ENCODE measurements at places on chromosomes 3 and 15.
A peak's percentile ranks its signal among the peaks of the same experiment; 100 is the strongest.

DNA sequence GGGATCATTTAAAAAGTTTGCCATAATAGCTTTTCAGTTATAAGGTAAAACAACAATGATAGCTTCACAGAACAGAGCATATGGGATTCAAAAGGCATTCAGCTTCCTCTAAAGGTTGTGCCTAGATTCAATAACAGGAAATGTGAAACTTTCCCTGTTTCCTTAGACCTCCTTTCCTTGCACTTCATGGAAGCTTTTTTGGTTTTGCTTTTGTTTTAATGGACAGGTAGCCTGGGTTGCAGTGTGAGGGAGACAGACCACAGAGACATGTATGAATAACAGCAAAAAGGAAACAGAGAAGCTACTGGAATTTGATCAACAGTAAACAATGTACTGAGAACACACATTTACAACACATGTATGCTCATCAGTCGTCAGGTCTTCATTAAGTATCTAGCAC is 2.3 kb upstream of the TNFAIP8L3 start:
- DNase-seq: no peak

GRCh38 chr15:70153921-70154717 is 56.4 kb upstream of the TLE3 start:
- DNase-seq: no peak

DNA sequence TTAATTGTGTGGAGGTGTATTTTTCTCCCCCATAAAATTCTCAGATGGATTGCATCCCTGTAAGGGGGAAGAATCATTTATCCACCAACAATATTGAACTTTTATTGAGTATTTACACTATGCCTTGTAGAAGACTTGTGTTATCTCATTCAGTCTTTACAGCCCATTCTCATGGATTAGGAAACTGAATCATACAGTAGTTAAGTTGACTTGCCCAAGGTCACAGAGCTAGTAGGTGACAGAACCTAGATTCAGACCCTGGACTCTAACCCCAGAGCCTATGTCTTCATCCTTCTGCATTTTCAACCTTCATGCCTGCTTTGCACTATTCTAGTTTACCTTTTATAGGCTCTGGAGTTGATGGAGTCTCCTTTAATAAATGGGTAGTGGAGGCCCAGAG is 226.8 kb downstream of the LPP start:
- DNase-seq: no peak

DNA sequence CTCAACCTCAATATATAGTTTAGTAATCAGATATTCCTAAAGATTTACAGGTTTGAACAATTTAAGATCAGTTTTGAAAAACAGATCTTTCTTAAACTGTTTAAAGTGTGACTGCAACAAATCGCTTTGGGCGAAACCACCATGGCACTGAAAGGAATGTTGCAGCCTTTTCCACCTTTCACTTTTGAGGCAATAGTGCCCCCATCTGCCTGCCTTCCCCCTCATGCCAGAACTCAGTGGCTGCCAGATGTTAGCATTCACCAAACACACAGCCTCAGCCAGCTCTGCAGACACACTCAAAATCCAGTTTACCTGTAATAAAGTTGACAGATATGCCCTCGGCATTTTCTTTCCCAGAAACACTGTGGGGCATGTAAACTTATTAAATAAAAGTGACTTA is 3.3 kb downstream of the LYSMD4 start:
- no peak for DNase-seq

- no peak for DNase-seq
Observed at GRCh38 chr3:175404027-175404426, 544.9 kb downstream of the NAALADL2 start.

- no peak for DNase-seq
Observed at GRCh38 chr3:3806856-3807255, 7.6 kb downstream of the LRRN1 start.

DNA sequence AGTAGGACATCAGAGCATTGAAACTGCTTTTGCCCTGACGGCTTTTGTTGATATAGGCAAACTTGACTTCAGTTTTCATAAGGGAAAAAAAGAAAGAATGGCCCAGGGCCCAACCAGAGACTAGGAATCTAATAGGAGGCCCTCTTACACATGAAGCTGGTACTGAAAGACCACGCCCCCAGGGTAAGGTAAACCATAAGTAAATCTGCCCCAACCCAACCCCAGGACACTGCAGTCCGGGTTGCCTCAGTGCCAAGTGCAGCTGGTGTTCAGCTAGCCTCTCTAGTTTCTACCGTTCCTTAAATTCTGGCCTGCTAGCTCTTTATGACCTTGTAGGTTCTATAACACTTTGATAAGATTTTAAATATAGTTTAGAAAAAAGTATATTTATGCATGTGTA is 136.7 kb downstream of the AQP9 start:
- no peak for DNase-seq

DNA sequence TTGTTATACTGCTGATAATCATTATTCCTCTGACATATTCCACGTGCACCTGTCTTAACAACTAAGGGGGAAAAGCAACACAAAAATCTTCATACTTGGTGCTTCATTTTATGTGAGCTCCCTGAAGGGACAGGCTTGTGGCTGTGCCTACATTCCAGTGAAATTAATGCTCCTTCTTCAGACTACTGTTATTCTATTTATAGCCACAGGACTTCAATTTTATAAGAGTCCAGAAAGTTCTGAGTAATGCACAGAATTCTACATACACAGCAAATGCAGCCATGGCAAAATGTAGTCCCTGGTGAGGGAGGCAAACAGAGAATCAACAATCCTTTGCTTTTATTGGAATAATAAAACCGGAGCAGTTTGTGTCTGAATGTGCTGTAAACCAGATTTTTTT is 417.1 kb downstream of the RBMS3 start:
- no peak for DNase-seq

DNA sequence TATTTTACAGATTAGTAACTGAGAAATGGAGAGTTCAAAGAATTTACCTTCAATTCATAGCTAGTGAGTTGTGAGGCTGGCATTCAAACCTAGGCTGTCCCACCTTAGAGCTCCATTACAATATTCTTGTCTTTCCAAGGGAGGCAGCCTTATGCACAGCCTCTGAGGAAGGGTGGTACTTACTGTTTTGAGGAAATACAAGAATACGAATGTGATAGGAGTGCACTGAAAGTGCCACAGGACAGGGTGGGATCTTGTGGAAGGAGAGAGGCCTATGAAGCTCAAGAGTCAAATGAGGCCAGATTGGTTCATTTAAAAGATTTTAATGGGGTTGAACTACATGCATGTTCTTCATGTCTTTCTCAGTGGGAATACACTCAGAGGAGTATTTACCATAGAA is 86.3 kb downstream of the ARIH1 start:
- DNase-seq: no peak

DNA sequence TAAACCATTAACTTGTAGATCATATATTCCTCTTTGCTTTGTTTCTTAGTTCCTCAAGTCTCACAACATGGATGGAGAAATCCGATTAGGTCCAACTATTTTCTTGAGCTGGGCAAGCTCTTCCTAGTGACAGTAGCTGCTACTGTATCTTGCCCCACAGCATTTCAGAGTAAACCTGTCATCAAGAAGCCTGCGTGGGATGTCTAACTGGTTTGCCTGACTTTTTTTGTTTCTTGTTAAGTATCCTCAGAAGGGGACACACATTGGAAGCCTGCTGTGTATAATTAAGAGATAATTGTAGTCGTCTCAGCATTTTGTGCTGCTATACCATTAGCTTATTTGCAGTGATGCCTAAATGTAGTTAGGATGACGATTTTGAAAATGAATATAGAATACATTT is 29.3 kb upstream of the STT3B start:
- DNase-seq: no peak

GRCh38 chr3:129233538-129233937 is 15.9 kb upstream of the COPG1 start:
- peak; percentile 75 for DNase-seq

GRCh38 chr15:59410391-59410896 is 27.5 kb upstream of the FAM81A start:
- DNase-seq: no peak

GRCh38 chr15:53753813-53754212 is 5.7 kb downstream of the WDR72 start:
- DNase-seq: no peak

DNA sequence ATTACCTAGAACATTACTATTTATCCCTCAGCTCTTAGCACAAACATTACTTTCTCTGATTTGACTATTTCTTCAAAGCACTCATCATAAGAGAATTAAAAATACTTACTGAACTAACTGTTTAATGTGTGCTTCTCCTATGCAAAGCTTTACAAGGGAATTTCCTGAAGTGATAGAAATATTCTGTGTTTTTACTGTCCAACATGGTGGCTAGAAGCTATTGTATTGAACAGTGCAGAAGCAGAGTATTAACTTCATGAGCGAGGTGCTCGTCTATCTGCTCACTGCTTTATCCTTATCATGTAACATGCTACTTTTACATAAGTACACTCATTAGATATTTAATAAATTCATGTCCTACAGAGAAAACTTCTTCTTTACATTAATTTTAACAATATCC is 239.1 kb downstream of the ISL2 start:
- DNase-seq: no peak

- DNase-seq: no peak
Observed at GRCh38 chr3:72299823-72300222, 514.9 kb upstream of the PROK2 start.

- no peak for DNase-seq
Observed at GRCh38 chr3:113174304-113174703, 37.1 kb upstream of the BOC start.

GRCh38 chr3:170162052-170162451 is 19.5 kb downstream of the PHC3 start:
- no peak for DNase-seq

GRCh38 chr3:106125321-106125720 is 256.5 kb upstream of the CBLB start:
- no peak for DNase-seq

DNA sequence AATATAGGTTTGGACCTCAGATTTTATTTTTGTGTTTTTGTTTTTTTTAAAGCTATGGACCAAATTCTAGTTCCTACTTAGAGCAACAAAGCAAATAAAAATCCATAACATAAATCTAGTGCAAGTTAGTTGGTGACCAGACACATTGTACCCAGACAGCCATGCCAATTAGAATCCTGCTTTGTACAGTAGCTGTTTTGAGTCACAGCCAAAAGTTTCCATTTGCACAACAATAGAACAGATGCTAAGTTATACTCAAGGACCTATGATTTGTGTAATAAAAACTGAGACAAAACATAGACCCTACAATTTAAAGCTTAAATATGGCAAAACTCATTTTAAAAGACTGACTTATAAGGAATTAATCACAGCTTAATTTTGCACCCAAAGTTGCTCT is 513.1 kb upstream of the CBLB start:
- no peak for DNase-seq

GRCh38 chr3:177878192-177878591 is 658.0 kb upstream of the KCNMB2 start:
- no peak for DNase-seq

- no peak for DNase-seq
Observed at GRCh38 chr3:126528800-126529541, 5.0 kb downstream of the CHST13 start.

DNA sequence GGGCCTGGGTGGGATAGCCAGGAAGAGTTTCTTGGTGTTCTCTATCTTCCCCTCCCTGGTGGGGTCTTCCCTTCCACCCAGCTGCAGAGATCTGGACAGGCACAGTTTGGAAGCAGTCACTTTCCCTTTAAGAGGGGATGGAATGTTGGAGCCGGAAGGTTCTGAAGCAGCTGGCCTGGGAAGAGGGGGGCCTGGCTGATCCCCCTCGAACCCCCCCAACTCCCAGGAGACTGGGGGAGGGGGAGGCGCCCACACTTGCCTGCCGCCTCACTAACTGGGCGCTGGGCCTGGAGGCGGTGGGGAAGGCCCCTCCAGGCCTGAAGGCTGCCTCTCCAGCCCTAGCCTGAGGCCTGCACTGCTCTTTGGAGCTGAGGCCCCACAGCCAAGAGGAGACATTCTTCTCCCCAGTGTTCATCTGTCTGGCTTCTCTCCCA is 1.4 kb downstream of the DVL3 start:
- peak; percentile 49 for DNase-seq

- DNase-seq: no peak
Observed at GRCh38 chr3:30203301-30203700, 403.1 kb upstream of the TGFBR2 start.

GRCh38 chr3:139689122-139689521 is 11.3 kb upstream of the NMNAT3 start:
- no peak for DNase-seq

- no peak for DNase-seq
Observed at GRCh38 chr3:118842147-118842863, 192.3 kb downstream of the IGSF11 start.

DNA sequence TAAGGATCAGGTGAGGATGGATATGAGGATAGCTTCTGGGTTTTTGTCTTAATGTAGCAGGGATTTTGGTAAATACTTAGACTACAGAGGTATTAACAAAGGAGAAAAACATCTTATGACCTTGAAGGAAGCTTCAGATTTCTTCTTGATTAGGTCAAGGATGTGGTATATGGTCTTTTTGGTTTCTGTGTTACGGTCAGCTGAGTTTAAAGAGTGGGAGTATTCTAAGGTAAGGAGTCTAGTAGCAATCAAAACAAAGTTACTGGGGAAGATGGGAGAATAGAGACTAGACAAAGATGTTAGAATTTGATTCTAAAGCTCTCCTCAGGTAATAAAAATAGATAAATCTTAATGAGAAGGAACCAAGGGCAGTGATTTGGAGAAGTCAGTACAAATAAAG is 6.2 kb downstream of the HMG20A start:
- no peak for DNase-seq

GRCh38 chr3:30098243-30098642 is 508.2 kb upstream of the TGFBR2 start:
- DNase-seq: no peak

DNA sequence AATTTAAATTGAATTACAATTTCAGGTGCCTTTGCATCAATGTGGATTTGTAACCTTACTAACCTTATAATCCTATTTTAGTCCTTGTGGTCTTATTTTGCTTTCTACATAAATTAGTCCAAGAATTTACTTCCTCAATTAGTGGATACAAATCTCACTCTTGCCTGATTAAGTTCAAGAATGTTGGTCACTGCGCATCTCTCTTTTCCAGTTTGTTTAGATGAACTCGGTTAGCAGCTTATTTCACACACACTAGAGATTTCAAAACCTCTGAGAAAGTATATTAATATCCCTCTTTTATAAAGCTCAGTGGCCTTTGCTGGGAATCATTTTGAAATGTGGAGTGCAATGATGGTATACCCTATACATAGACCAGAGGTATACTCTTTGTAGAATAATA is 243.4 kb downstream of the DTWD1 start:
- DNase-seq: no peak

All from GM10248 (cell line).